Uterus (tissue), 4 donors: ENCODE measurements at places on chromosomes 1 and 21. TPM values are rescaled to one million over a fixed set of nuclear protein-coding genes. Genes with fewer than 3 reads are reported as not detected.
A peak's percentile ranks its signal among the peaks of the same experiment; 100 is the strongest.

DNA sequence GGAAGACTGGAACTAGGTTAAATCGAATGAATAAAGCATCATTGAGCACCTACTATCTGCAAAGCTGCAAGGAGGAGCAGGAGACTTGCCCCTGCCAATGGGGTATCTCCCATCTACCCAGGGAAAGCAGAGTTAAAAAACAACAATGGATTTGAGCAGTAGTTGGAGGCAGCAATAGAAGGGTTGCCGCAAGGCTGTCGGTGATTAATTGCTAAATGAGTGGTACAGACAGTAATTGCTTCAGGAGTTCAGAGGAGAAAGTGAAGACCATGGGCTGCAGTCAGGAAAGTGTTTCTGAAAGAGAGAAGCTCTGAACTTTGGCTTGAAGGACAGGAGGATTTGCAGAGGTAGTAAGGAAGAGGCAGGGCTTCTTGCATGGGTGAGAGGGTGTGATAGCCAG, 152.9 kb downstream of the ACTL8 start:
- no peak for DNase-seq

- no peak for DNase-seq
Observed at GRCh38 chr1:246639732-246640131, 73.5 kb downstream of the CNST start.

DNA sequence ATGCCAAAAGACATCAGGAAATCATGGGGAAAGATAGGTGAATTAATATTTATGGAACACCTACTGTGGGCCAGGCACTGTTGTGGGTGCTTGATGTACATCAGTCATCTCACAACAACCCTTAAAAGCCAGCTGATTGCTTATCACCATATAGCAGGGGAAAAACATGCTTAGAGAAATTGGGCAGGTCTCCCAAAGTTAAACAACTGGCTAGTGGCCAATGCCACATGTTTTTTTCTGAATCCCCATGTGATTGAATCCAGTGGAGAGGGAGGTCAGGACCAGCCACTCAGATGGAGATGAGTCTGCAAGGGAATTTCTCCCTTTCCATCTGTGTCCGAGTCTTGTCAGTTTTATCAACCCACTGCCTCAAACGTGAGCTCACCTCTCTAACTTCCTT, 33.5 kb downstream of the UTP25 start:
- DNase-seq: no peak

- DNase-seq: no peak
Observed at GRCh38 chr1:239302696-239303095, 83.7 kb upstream of the CHRM3 start.

DNA sequence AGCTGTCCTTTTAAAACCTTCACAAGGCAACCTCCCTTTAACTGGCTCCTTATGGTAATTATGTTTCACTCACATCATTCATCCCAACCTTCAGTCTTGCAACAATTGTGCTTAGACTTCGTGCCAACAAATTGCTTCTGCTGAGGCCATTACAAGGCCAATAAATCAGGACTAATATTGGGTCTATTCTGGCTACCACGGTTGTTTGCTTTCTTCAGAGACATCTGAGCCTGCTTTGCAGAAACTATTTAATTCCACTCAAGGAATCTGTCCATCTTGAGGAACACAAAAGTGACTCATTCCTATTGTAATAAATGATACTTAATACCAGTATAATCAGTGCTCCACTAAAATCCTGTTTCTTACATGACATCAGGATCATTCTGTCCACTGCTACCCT, 2.6 kb upstream of the GSTM4 start:
- DNase-seq: no peak

DNA sequence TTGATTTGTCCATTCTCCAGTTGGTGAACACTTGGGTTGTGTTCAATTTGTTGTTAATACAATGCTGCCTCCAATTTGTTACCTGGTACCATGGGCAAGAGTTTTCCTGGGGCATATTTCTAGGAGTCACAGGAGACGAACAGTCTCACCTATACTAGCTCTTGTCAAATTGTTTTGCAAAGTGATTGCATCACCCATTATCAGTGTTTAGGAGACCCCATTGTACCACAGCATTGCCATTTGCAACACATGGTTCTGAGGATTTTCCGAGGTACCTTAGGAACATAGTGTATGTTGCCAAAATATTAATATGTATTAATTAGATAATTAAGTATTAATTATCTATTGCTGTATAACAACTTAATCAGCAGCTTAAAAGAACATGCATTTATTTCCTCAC, 97.8 kb downstream of the LPAR3 start:
- no peak for DNase-seq

Gene KIF14
- 0.15 TPM for total RNA-seq

DNA sequence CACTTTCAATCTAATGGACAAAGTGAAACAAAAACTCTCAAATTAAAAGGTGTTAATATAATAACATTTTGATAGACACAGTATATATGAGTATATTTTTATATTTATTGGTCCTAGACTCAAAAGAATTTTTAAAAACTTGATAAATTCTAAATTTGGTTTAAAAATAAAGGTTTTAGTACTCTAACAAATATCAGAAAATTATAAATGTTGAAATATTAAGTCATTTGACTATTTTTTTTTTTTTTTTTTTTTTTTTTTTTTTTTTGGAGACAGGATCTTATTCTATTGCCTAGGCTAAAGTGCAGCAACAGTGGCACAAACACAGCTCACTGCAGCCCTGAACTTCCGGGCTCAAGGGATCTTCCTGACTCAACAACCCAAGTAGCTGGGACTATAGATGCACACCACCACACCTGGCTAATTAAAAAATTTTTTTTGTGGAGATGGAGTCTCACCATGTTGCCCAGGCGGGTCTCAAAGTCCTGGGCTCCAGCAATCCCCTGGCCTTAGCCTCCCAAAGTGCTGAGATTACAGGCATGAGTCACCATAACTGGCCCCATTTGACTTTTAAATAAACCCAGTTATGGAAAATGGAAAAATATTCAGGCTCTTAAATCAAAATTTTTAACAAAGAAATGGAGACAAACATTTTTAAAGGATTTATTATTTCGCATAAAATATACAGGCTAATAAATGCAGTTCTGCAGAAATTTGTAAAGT, 60.8 kb upstream of the RBM34 start:
- DNase-seq: no peak

GRCh38 chr1:53804791-53805505, 33.1 kb downstream of the NDC1 start:
- DNase-seq: no peak

Gene PTPN22
- 8.8 TPM for total RNA-seq

- no peak for DNase-seq
Observed at GRCh38 chr1:98937347-98937746, 67.3 kb downstream of the PLPPR5 start.

GRCh38 chr1:189669846-189670245, 807.8 kb downstream of the BRINP3 start:
- no peak for DNase-seq

GRCh38 chr1:172906778-172907592, 143.8 kb downstream of the TNFSF18 start:
- DNase-seq: no peak

Gene MARK1
- 14.9 TPM for total RNA-seq

DNA sequence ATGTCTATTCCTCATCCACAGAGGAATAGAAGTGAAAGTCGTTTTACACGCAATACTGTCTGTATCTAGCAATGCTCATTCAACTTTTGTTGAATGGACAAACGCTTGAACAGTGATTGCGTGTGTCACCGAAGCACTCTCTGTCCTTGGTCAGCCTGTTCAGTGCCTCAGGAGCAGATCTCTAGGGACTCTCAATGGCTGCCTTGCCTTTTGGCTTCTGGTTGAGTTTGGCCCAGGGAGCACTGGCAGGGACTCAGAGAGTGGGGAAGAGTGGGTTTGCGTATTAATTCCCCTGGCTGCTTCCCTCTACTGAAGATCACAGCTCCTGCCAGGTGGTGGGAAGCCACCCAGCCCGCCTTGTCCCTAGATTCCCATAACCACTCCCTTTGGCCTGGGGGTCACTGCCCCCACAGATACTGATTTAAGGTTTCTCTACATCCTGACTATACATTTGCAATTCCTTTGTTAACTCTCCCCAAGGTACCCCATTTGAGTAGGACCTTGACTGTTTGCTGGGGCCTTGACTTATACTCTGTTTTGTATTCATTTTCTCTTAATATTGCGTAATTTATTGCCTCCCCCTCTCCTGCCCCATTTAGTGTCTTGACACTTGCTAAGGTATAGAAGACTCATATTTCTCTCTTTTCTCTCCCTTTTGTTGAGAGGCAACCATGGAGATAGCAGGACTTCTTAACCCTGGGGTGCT, 61.7 kb upstream of the USP24 start:
- no peak for DNase-seq

DNA sequence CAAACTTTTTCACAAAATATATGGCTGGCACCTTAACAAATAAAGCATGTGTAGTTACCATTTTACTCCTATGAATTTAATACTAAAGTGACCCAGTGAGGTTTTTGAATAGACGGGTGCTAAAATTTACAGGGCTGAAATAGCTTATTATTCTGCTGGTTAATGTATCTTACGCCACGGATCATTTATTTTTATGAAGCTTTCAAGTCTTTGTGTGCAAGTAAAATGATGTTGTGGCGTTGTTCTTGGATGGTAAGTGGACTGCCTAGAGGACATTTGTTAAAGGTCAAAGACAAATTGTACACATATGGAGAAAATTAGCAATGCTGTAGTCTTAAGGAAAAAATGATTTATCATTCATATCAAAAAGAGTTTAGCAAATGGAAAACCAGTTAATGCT, 22.8 kb downstream of the INSL5 start:
- DNase-seq: no peak

DNA sequence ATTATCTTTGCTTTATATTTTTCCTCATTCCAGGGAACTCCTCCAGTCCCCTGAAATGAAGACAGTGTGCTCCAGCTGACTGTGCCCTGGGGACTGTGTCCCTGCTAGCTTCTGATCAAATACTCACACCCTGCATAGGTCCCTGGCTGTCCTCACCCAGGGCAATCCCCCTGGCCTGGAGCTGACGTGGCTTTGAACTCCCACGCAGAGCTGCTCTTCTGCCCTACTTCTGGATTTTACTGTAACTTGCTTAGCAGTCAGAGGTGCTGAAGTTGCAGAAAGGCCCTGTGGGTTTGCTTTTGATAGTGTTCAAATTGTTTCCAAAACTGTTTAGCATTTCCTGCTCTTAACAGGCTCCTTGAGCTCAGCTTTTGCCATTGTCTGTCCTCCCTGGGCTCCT, 186.5 kb downstream of the FASLG start:
- DNase-seq: no peak

Gene MARCKSL1
- total RNA-seq: 86.8 TPM

DNA sequence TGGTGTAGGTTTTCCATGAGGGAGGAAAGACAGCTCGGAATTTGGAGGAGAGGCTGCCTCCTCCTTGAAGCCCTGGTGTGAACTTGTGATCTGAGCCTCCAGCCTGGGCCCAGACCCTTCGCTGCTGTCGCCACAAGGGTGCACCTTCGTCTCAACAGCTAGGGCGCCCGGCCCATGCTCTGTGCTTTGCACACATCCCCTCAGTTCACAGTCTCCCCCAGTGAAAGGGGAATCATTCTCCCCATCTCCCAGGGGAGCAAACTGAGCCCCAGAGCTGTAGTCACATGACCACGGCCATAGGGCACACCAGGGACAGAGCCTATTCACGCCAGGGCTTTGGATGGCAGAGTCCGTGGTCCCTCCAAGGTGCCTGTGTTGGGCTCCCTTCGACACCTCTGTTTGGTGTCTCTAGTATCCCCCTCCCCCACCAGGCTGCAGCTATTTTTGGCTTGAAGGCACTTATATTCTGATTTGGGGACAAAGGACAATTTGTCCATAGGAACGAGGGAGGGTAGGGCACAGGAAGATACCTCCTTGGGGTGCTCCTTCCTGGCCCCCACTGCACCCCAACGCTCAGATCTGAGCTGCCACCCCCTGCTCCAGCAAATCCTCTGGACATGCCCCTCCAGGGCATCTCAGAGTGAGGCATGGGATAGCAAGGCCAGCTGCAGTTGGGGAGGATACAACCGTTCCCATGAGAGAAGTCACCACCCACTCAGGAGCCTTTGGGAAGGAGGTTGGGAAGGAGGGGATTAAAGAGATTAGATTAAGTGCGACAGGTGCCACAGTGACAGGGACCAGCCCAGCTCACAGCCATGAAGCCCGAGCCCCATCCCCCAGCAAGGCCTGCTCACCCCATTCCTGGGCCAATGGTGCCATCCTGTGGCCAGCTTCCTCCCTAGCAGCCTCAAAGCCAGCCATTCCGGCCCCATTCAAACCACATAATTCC, 15.7 kb downstream of the MATN1 start:
- DNase-seq: peak; percentile 75

DNA sequence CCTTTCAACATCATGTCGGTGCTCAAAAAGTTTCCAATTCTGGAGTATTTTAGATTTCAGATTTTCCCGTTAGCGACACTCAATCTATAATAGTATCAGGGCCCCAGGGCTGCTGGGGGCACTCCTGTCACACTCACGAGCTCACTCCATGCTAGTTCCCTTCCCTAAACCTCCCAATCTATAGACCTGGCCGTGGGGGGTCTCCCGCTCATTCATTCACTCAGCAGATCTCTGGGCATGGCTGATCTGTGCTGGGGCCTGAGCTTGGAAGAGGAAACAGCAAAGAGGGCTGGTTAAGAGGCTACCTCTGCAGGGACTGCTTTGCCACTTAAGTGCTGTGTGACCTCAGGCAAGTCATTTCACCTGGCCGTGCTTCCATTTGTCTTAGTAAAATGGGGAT, 46.8 kb upstream of the LAPTM5 start:
- no peak for DNase-seq

DNA sequence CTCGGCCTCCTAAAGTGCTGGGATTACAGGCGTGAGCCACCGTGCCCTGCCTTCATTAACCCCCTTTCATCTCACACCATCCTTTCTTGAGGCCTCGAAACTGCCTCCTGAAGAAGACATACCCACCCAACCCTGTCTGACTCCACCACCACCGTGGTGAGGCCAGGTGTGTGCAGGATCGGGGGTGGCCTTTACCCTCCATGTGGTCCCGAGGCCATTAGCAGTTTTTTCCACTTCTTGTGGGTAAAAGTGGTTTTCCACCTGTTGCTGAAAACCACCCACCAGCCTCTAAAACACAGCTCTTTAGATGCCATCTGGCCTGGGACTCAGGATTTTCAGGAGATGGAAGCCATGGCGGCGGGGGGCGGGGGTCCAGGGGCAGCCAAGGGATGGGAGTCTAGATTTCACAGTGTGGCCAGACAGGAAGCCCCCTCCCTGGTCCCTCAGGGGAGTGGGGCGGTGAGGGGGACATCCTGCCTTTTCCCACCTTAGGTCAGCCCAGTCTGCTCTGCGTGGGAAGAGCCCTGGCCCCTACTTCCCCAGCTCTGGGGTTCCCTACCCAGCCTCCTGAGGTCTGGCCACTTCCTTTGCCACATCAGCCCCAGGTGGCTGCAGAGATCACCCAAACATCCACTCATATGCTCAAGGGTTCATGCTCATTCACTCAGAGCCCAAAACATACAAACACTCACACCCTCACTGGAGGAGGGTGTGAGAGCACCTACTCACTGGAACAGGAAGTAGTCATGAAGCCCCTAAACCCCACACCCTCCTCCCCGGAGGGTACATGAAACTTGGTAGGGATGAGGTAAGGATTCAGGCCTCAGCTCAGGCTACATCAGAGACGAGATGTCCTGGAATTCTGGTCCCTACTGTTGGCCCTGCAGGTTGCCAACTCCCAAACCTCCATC, 2.3 kb downstream of the FGR start:
- no peak for DNase-seq

GRCh38 chr1:159756397-159756796, 24.4 kb upstream of the DUSP23 start:
- no peak for DNase-seq

GRCh38 chr21:29372063-29372802, 73.5 kb downstream of the BACH1 start:
- peak; percentile 74 for DNase-seq

- DNase-seq: no peak
Observed at GRCh38 chr1:10538646-10539355, 64.1 kb downstream of the PEX14 start.
